Osteoblast (primary cell): ENCODE measurements at places on chromosomes 1 and 21. TPM values are rescaled to one million over a fixed set of nuclear protein-coding genes. Genes with fewer than 3 reads are reported as not detected.

GRCh38 chr1:29057700-29058099 lies 66.0 kb downstream of the TMEM200B start:
- no peak overlapping the region for H3K27ac ChIP-seq
- H3K27me3 ChIP-seq, result no peaks in the 10 kb centered on the region
- no peak for DNase-seq
- H3K4me1 ChIP-seq, result no peaks in the 10 kb centered on the region

DNA sequence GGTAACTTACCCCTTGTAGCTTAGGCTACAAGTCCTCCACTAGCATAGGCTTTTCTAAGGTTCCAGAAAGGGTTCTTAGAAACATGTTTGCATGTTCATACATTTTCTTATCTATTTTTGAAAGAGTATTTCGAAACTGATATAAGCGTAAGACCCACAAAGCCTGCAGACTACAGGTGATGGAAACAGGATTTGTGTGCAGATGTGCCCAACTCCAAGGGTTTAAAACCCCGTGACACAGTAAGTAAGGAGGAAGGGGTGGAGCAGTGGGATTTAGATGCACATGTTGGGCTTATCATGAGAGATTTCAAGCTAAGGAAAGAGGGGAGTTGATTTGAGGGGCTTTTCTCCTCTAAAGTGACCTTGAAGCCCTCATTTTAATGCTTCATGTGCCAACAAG lies 164.7 kb downstream of the LTN1 start:
- no peak for DNase-seq
- H3K36me3 ChIP-seq, result no peaks in the 10 kb centered on the region
- no peak overlapping the region for H3K4me3 ChIP-seq
- H3K4me1 ChIP-seq, result peaks cover 5% of the 10 kb centered on the region

DNA sequence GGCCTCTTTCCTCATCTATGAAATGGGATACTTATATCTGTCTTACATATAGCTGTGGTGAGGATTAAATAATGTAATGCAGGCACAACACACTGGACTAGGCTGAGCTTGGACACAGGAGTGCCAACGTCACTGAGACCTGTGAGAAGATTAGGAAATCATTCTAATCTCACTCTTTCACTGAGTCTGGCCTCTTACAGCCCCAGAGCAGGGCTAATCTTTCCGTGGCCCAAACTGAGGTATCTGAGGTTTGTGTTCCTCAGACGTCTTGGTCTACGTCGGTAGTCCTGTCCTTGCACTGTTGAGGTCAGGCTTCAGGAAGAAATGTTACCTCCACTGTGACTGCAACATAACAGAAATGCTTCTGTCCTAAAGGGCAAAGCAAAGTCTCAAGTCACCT lies 22.6 kb upstream of the A3GALT2 start:
- H3K36me3 ChIP-seq, result peaks cover 39% of the 10 kb centered on the region
- DNase-seq, result no peak
- peaks cover 95% of the 10 kb centered on the region for H3K4me1 ChIP-seq
- H3K4me3 ChIP-seq, result no peak overlapping the region
- H3K27me3 ChIP-seq, result no peaks in the 10 kb centered on the region

SLC5A9 gene
- total RNA-seq, result not detected in 2 replicates

- no peak overlapping the region for H3K27ac ChIP-seq
- no peaks in the 10 kb centered on the region for H3K36me3 ChIP-seq
- peaks cover 3% of the 10 kb centered on the region for H3K27me3 ChIP-seq
- no peaks in the 10 kb centered on the region for H3K4me1 ChIP-seq
- H3K4me3 ChIP-seq, result no peak overlapping the region
- DNase-seq, result no peak
Measured at GRCh38 chr1:220281159-220281574, 8.9 kb upstream of the RAB3GAP2 start.
